ENCODE measurements at places on chromosomes 16 and 17.

- no peak for DNase-seq
Measured at GRCh38 chr16:2598723-2599122, 60.9 kb downstream of the PDPK1 start.

DNA sequence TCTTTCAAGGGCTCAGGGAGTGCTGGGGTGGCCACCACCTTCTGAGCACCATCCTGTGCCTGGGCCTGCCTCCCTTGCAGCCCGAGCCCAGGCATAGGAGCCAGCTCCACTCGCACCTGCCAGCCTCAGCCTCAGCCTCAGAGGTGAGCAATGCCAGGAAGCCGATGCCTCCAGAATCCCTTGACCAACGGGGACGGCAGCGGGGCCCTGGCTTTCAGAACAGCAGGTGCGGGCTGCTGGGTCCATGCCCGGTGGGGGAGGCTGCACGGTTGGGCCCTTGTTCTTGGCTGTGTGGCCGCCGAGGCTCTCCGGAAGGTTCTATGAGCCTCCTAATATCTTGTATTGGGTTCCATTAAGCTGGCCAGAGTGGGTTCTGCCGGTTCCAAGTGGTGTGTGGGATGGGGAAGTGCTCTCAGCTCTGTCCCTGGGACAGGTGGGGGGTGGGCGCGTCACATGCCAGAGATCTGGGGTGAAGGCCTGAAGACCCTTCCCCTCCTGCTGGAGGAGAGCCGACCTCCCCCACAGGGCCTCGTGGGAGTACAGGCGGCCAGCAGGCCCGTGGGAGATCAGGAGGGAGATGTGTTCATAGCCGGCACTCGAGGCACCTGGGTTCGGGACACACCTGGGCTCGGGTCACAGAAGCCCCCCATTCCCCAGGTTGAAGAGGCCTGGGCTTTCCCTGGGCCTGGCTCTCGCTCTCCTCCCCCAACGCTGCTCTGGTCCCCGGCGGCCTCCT lies 27.0 kb downstream of the NPTX1 start:
- no peak for DNase-seq

GRCh38 chr17:9839433-9839832 lies 13.7 kb downstream of the GLP2R start:
- no peak for DNase-seq

GRCh38 chr17:14856176-14856575 lies 408.9 kb downstream of the PMP22 start:
- no peak for DNase-seq

DNA sequence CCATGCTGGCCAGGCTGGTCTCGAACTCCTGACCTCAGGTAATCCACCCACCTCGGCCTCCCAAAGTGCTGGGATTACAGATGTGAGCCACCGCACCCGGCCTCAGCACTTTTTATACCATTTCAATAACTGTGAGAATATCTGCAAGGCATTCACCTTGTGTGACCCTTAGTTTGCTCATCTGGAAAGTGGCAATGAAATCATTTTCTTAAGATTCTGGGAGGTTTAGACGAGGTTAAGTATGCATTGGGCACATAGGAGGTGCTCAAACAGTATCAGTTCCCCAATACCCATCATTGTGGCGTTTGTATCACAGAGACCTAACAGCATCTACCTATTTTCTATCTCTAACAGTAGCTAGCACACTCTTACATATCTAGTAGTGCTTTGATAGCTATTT lies 481.9 kb upstream of the ERCC4 start:
- DNase-seq = no peak

- DNase-seq = no peak
Measured at GRCh38 chr16:87201790-87202189, 115.4 kb downstream of the C16orf95 start.

DNA sequence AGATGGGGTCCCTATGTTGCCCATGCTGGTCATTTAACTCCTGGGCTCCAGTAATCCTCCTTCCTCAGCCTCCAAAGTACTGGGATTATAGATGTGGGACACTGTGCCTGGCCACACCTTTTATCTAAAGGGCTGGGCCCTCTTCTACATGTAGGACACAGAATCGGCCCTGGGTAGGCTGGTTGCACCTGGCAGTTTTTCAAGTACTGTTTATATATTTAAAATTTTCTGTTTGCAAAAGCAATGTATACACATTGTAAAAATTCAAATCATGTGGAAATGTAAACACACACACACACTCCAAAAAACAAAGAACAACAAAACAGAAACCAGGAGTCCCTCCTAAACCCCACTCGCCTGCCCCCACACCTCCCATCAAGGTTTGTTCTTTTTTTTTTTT lies 28.1 kb upstream of the SIAH1 start:
- DNase-seq = no peak

- DNase-seq = no peak
Measured at GRCh38 chr17:42253578-42253977, 22.6 kb downstream of the STAT5B start.
